Articular chondrocyte of knee joint (primary cell): ENCODE measurements at places on chromosomes 6 and 20. TPM values are rescaled to one million over a fixed set of nuclear protein-coding genes. Genes with fewer than 3 reads are reported as not detected.

MUC22 gene
- not detected in 2 replicates for total RNA-seq

TREM2 gene
- not detected in 2 replicates for total RNA-seq

CCN6 gene
- 28.4 and 36.8 TPM in 2 replicates for total RNA-seq

SYTL3 gene
- 1.9 and 2.2 TPM in 2 replicates for total RNA-seq

MAP7 gene
- 0.78 and 1.4 TPM in 2 replicates for total RNA-seq
